Right hindlimb (tissue), 1 donor: ENCODE measurements at places on chromosomes 1 and 21.

DNA sequence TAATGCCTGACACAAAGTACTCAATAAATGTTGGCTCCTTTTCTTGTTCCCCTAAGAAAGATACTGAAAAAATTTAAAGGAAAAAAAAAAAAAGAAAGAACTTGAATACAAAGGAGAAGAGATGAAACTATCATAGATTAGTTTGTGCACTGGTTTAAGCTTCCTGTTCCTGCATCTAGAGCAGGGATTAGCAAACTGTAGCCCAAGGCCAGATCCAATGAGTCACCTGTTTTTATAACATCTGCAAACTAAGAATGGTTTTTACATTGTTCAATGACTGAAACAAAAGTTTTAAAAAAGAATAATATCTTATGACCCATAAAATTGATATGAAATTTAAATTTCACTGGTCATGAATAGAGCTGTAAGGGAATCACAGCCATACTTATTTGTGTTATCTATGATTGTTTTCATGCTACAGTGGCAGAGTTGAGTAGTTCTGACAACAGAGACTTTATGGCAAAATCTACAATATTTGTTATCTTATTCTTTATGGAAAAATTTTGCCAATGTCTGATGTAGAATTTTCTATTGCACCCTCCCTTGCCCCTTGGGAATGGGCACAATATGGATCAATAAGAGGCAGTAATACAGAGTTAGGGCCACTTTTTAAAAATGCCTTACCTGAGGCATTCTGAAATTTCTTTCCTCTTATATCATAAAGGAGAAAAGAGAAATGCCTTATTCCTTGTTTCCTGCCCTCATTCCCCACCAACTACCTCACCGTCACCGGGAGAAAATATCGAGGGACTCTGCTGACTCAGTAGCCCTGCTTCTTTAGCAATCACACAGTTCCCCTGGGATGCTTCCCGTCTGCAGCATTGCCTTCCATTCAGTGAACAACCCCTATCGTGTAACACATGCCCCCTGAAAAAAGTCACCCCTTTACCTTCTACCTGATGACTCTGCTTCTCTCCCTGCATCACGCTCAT, 50.6 kb downstream of the WDR64 start:
- DNase-seq: no peak

DNA sequence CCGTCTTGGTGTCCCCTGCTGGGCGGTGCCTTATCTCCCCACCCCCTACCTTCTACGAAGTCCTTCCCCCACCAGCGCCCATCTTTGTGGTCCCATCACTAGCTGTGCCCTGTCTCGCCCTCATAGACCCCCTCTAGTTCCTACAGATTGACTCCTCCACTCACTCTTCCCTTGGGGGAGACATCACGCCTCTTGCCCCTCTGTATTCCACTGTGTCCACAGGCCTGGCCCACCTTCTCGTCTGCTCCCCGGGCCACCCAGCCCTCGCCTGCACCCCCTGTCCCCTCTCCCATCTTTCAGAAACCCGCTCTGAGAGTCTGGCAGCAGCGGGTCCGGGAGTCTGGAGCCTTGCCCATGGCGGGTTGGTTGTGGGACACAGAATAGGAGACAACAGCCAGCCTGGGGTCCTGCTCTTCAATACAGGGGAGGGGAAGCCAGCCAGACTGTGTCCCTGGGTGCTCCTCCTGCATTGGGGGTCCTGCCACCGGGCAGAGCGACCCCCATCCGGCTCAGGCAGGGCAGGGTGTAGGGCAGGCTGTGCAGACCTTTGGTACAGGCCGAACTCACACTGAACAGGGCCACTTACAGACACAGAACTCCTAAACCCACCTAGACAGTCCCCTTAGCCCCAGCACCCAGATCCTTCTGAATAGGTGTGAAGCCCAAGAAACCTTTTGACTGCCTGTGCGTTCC, 1.1 kb downstream of the RNF187 start:
- DNase-seq: no peak

DNA sequence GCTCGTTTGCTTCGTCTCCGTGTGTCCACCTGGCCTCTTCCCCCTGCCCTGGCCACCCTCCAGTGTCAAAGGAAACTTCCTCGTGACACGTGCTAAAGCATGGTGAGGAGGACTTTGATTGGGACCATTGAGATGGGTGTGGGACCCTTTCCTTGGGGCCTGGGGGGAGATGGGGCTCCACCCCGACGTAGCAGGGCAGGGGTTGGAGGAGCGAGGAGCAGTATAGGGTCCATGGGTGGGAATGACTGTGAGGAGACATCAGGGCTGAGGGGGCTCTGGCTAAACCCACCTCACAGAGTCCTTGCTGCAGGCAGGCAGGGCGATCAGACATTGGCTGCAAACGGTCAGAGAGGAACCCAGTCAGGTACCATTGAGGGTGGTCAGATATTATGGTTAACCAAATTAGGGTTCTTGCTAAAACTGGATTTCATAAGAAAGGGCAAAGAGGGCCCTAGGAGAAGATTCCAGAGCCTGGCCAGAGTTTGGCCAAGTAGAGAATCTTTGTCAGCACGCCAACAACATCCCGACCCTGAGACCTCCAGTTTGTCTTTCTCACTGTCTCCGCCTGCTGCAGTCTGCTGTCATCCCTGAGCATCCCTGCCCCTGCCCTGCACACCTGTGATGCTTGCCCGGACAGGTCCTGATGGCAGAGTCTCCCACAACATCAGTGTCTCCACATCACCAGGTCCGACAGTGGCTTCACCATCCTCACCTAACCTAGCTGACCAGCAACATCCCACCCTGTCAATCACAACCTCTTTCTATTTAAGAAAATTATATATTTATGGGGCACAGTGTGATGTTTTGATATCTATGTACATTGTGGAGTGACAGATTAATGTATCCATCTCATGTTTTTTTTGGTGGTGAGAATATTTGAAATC, 8.0 kb downstream of the RNF187 start:
- DNase-seq: no peak

GRCh38 chr1:224671076-224671475, 55.0 kb downstream of the CNIH3 start:
- no peak for DNase-seq

GRCh38 chr1:45503462-45504360, 3.6 kb downstream of the MMACHC start:
- DNase-seq: no peak

GRCh38 chr1:244647819-244648218, 5.1 kb upstream of the DESI2 start:
- DNase-seq: no peak

GRCh38 chr1:25185409-25186160, 46.7 kb downstream of the SYF2 start:
- peak; percentile 77 for DNase-seq

- DNase-seq: no peak
Observed at GRCh38 chr1:41305576-41306363, 55.5 kb upstream of the FOXO6 start.

DNA sequence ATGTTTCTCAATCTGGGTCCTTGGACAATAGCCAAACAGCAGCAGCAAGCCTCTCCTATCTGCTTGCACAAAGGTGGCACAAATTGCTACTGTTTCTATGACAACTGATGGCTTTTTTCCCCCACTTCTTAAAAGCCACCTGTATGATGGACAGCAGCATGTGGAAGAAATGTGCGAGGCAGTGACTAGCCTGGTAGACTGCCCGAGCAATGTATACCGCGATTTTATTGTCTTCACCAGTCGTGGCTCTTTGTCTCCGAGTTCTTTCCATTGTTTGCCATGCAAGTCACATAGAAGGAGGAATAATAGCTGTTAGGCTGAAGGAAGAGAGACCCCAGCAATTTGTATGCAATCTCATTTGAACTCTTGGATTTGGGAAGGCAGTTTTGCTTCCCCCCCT, 79.4 kb downstream of the S1PR1 start:
- DNase-seq: no peak

DNA sequence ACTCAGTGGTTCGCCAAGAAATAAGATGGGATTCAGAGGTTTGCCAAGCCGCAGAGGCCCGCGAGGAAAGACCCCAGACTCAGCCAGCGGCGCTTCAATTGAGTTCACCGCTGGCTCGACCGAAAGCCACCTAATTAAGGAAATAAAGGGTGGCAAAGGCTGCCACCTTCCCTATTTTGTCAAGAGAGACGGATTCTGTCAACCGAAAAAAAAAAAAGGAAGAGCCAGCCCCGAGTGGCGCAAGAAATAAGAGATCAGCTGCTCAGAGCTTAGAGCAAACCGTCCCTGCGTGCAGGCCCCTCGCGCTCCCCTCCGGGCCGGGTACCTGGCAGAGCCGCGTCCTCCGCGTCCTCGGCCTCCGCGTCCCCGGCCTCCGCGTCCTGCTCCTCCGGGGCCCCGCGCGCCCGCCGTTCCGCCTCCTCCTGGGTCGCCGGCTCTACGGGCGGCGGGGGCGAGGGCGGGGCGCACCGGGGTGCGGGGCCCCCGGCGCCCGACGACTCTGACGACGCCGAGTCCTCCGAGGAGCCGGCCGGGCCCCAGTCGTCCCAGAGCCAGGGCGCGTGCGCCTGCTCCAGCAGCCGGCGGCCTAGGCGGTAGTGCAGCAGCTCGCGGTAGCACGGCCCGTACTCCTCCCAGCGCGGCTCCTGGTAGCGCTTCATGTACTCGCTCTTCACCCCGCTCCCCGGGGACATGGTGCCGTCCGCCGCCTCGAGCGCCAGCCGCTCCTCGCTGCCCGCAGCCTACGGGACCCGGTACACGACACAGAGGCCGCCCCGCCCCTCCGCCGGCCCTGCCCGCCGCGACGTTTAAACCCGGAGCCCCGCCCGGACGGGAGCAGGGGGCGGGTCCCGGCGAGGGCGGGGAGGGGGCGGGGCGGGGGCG, 832 bp downstream of the CCSAP start:
- DNase-seq: peak; percentile 88
